ENCODE measurements at places on chromosomes 3 and 15.

- DNase-seq: no peak
These were observed 11.6 kb upstream of the AEN start for GRCh38 chr15:88609344-88610090.

DNA sequence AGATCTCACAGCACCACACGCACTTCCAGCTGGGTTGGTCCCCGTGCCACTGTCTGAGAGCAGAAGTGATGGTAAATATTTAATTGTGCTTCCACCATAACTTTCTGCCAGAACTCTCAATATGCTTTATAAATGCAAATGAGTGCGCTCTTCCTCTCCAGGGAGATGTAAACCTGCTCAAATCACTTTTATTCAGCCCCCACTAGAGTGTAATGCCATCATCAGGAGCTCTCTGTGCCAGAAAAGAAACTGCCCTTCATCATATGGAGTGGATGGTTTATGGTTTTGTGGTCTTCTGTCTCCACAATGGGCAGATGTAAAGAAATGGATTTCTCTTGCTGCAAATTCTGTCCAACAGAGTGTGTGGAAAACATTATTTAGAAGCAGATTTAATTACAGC, 127.0 kb downstream of the EPHB1 start:
- no peak for DNase-seq

DNA sequence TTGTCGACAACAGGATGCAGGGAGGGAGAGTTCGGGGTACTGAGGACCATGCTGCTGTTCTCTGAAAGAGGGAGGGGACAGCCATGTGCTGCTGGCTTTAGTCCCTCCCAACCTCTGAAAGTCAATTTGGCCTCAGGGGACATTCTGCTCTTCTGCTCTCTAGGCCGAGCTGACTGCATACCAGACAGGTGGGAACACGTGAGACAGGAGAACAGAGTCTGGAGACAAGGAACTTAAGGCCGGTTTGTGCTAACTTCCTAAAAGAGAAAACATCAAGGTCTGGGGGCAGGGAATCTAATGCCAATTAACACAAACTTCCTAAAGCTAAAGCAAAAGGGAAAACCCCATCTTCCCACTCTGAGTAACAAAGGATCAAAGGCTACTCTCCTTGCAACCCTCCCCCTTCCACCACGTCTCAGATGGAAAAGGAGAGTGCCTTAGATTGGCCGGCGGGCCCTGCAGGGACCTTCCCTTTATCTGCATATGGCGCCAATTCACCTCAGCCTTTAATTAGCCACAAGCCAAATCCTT, 41.0 kb downstream of the SLCO2A1 start:
- DNase-seq: no peak

GRCh38 chr15:27123808-27124207, 152.8 kb downstream of the GABRG3 start:
- DNase-seq: no peak

DNA sequence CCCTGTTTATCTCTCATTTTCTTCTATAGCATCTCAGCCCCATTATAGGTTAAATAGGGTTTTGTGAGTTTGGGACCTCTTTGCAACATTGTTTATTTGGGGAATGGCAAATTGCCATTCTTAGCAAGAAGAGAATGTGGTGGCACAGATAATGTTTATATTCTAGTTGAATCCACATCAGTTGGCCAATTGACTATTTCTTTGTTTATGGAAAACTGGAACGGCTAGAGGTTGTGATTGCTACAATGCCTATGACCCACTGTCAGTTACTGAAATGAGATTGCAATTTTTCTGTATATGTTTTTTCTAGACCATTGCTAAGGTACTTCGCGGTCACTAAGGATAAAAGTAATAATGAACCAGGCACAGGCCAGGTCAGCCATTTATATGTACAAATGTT, 44.6 kb upstream of the CFAP20DC start:
- DNase-seq: no peak

GRCh38 chr15:59991834-59992233, 12.3 kb upstream of the FOXB1 start:
- DNase-seq: no peak

DNA sequence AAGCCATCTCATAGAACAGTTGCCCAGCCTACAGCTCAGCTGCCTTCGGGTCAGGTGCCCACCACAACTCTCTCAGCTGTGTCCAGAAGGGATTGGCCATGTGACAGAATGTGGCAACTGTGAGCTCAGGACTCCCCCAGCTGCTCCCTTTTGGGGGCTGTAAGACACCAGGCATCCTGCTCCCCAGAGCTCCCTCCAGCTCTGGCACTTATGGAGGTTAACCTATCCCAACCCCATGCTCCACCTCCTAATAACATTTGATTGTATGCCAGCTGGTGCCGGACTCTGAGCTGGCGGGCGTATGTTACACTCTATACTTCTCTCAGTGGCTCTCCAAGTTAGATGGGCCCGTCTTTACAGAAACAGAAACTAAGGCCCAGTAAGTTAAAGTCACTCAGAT, 222.8 kb downstream of the FAM43A start:
- DNase-seq: no peak

DNA sequence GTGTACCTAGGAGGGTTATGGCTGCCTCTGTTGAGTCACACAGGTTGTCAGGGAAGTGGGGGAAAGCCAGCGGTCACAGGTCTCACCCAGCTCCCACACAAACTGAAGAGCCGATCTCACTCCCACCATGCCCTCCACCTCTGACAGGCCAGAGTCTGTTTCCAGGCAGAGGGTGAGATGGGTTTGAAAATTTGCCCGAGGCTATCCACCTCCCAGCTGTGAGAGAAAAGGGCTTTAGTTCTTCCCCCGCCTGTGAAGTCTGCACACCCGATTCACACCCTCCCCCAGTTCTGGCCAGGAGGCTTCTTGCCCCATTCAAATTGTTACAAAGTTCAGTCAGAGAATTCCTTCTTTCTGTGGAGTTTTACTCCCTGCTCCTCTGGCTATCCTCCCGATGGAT, 446.9 kb downstream of the EDEM1 start:
- DNase-seq: no peak

- DNase-seq: no peak
These were observed 47.4 kb upstream of the ITGA11 start for GRCh38 chr15:68479406-68479805.

- DNase-seq: no peak
These were observed 26.8 kb upstream of the ZBTB38 start for GRCh38 chr3:141341536-141341935.

- DNase-seq: no peak
These were observed 37.3 kb downstream of the TMOD3 start for GRCh38 chr15:51866751-51867150.

- no peak for DNase-seq
These were observed 329.5 kb downstream of the DOCK3 start for GRCh38 chr3:51004235-51004634.

DNA sequence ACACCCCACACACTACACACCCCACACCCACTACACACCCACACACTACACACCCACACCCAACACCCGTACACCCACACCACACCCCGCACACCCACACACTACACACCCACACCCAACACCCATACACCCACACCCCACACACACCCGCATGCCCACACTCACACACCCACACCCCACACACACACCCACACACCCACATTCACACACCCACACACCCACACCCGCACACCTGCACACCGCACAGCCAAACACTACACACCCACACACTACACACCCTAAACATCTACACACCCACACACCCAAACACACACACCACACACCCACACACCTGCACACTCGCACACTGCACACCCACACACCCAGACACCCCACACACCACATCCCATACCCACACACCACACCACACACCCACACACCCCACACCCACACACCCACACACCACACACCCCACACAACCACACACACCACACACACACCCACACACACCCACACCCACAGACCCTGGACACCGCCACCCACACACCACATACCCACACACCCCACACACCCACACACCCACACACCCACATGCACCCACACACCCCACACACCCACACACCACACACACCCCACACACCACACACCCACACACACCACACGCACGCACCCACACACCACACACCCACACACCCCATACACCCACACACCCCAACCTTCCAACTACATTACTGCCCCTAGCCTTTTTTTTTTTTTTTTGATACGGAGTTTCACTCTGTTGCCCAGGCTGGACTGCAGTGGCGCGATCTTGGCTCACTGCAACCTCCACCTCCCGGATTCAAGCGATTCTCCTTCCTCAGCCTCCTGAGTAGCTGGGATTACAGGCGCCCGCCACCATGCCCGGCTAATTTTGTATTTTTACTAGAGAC, 16.9 kb downstream of the CEP19 start:
- no peak for DNase-seq

GRCh38 chr3:23829242-23829934, 23.6 kb downstream of the UBE2E1 start:
- DNase-seq: no peak

- peak; percentile 17 for DNase-seq
These were observed 279.7 kb downstream of the MAGI1 start for GRCh38 chr3:65758876-65759598.

DNA sequence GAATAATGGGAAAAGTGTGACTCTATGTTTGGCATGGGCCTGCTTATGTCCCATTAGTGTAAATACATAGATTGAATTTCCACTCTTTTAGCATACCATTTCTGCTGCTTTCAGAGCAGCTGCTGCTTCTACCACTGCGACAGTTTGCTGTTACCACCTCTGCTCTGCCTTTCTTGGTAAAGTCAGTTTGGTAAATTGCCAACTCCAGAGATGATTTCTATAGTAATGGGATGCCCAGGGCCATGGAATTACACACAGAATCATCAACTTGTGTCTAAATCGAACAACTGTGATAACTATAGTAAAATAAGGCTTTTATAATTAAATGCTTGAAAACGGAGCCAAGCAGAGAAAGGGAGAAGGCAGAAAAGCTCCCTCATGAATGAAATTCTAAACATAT, 168.4 kb upstream of the VEPH1 start:
- no peak for DNase-seq

GRCh38 chr15:48581219-48581618, 64.3 kb downstream of the FBN1 start:
- no peak for DNase-seq

- no peak for DNase-seq
These were observed 21.1 kb downstream of the LRTM1 start for GRCh38 chr3:54906763-54907162.

GRCh38 chr3:65676580-65676979, 362.1 kb downstream of the MAGI1 start:
- DNase-seq: no peak

GRCh38 chr3:188578576-188579363, 424.8 kb downstream of the LPP start:
- DNase-seq: peak; percentile 84

- no peak for DNase-seq
These were observed 212.8 kb upstream of the EIF1B start for GRCh38 chr3:40096661-40097111.

GRCh38 chr3:172397716-172398405, 50.4 kb downstream of the GHSR start:
- DNase-seq: peak; percentile 77

- no peak for DNase-seq
These were observed 511.3 kb downstream of the OCA2 start for GRCh38 chr15:27587810-27588209.

DNA sequence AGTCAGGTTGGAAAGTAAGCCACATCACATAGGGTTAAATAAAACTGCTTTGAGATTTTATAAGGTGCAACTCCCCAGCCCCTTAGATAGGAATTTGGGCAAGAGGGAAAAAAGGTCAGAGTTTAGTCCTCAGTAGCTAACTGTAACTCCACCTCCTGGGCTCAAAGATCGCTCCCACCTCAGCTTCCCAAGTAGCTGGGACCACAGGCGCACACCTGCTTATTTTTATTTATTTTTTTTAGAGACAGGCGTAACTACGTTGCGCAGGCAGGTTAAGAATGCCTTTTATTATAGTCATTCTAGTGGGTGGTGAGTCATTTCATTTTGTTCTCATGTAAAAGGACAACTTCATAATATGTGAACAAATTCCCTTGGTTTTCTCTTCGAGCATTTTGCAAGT, 14.7 kb downstream of the TM2D3 start:
- DNase-seq: peak; percentile 43

DNA sequence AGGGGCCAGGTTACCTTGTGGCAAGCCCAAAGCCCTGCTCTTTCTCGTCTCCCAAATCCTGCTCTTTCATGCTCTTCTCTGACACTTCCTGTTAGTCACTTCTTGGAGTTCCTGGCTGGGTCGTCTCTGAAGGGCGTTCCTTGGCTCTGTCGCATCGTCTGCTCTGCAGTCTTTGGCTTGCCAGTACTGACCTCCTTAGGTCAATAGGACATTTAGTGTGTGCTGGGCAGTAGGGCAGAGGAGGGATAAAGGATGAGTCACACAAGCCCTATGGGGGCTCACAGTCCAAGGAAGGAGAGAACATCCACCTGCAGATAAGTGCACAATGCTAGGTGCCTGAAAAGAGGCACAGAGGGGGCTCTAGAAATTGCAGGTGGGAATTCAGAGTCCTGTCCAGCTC, 87.5 kb downstream of the FAM43A start:
- DNase-seq: no peak

- no peak for DNase-seq
These were observed 90.2 kb downstream of the RTP4 start for GRCh38 chr3:187458383-187458782.

DNA sequence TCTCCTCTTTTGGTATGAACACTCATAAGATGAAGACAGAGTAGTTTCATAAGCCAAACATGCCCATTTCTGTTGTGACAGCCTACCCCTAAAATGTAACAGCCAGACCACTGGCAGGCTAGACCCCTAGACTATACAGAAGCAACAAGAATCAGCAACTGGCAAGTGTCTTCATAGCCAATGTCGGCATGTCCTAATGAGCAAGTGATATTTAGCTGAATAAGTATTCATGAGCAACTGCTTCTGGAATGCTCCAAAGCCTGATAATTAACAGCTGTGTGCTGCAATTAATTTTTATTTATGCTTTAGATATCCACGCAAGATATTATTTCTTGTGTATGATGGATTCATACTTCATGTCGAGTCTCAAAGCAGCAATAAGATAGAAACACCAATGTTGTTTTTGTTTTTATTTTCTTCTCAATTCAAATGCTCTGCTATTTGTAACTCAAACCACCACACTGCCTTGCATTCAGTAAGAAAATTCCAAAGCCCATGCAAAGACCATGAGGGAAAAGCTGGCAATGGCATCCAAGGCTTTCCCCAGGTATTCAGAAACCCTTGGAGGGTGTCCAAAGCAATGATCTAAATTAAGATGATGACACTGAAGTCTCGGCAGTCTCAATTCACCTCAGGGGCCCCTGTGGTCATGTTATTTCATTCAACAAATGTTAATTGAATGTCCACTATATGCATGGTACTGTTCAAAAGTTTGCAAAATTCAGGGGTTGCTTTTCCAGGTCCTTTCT, 167.7 kb upstream of the NECTIN3 start:
- DNase-seq: no peak

DNA sequence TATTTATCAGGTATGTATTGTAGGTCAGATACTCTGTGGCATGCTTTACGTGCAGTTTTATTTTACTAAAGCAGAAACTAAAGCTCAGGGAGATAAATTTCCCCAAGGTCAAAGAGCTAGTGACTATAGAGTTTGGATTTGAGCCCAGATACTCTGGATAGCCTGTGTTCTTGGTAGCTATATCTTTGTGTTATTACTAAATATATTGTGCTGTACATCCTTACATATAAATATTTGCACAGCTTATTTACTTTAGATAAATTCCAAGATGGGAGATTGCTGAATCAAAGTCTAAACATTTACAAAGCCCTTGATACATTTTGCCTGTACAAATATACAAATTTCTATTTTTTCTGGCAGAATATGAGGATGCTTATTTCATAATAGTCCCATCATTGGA, 660.9 kb upstream of the NAALADL2 start:
- DNase-seq: peak; percentile 49

- DNase-seq: no peak
These were observed 9.6 kb downstream of the NMD3 start for GRCh38 chr3:161230621-161231171.

- no peak for DNase-seq
These were observed 189.4 kb upstream of the CHRNA7 start for GRCh38 chr15:31840849-31841476.
